ENCODE measurements at places on chromosomes 2 and 18.

DNA sequence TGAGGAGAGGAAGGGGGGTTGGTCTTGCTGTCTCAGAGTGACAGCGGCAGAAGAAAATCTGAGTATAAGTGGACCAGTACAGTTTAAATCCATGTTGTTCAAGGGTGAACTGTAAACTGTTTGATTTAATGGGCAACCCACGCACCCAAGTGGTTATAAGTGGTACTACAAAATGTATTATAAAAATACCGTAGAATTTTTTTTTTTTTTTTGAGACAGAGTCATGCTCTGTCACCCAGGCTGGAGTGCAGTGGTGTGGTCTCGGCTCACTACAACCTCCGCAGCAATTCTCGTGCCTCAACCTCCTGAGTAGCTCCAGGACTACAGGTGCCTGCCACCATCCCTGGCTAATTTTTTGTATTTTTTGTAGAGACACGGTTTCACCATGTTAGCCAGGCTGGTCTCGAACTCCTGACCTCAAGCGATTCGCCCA lies 2.1 kb upstream of the CHCHD5 start:
- DNase-seq, result peak; percentile 21

GRCh38 chr2:213221957-213222356 lies 62.3 kb upstream of the SPAG16 start:
- DNase-seq, result no peak

GRCh38 chr2:52404866-52405265 lies 1362.7 kb upstream of the CHAC2 start:
- DNase-seq, result no peak

DNA sequence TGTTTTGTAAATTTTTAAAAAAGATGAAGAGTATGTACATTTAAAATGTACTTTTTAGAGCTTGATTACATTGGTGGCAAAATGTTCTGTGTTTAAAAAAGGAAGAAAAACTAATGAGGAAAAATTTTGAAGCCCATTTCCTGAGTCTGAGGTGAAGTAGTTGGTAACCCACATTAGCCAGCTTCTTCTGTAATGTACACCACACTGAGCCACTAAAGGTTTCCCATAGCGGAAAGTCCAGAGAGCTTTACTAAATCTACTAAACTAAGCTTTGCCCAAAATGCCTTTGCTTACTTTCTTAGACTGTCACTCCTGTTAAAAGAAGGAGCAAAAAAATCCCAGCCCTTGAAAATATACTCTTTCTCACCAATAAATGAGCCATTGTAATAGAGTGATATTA lies 804.8 kb upstream of the ZEB2 start:
- no peak for DNase-seq

DNA sequence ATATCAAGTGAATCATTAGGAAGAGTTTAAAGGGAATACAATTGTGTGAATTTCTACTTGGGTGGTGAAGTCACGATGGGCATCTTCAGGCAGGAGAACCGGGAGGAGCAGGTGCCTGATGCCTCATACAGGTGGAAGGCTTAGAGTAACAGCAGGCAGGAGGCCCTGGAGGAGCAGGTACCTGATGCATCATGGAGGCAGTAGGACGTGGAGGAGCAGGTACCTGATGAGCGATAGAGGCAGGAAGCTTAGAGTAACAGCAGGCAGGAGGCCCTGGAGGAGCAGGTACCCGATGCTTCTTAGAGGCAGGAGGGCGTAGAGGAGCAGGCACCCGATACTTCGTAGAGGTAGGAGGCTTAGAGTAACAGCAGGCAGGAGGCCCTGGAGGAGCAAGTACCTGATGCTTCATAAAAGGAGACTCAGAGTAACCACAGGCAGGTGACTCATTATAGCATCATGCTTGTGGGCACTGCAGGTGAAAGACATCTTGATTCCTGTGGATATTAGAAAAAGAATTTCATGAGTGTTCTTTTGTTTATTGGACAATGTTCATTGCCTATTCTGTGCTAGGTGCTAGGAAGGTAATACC lies 133.9 kb downstream of the ATP9B start:
- DNase-seq, result peak; percentile 36

DNA sequence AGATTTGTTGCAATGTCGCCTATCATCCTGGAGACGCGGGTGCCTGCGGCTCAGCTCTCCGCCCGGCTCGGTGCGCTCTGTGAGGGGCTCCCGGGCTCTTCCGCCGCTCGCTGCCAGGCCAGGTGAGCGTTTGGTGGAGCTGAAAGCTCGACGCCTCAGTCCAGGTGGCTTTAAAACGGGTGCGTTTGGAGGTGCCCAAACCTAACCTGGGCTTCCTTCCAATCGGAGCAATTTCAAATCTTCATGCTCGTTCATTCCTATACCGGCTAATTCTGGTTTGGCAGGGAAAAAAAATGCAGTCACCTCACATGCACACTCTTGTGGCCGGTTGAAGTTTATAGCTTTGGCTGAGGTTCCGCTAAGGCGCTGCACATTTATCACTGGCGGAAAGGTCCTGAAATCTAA lies at the start of gene SLC16A14:
SLC16A14 (minus strand) TSS at position 274 of the 405 bp plus-strand sequence. CDS start 9,572 bp downstream, outside the sequence.
- peak; percentile 21 for DNase-seq

- no peak for DNase-seq
Observed at GRCh38 chr2:209002054-209002453, 421.8 kb upstream of the MAP2 start.

GRCh38 chr18:37135177-37135576 lies 306.2 kb downstream of the KIAA1328 start:
- no peak for DNase-seq

Data from activated CD8-positive, alpha-beta memory T cell treated with anti-CD3 and anti-CD28 coated beads, Interleukin-2, amount 50 U/mL, for 4 hours (primary cell).